DMS153 (cell line): ENCODE measurements at places on chromosomes 6 and 20.

- no peak for DNase-seq
Observed at GRCh38 chr6:163998496-163998895, 584.0 kb downstream of the QKI start.

- no peak for DNase-seq
Observed at GRCh38 chr6:3687847-3688246, 63.7 kb downstream of the PXDC1 start.

DNA sequence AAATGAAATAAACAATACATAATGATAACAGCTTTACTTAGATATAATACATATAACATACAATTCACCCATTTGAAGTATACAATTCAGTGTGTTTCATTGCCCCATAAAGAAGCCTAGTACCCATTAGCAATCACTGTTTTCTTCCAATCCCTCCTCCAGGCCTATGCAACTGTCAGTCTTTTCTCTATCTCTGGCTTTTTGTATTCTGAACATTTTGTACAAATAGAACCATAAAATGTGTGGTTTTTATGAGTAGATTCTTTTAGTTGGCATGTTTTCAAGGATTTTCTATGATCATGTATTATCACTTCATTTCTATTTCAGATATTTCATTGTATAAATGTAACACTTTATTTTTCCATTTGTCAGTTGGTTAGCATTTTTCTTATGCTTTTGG is 54.6 kb upstream of the MYO6 start:
- DNase-seq, result no peak

DNA sequence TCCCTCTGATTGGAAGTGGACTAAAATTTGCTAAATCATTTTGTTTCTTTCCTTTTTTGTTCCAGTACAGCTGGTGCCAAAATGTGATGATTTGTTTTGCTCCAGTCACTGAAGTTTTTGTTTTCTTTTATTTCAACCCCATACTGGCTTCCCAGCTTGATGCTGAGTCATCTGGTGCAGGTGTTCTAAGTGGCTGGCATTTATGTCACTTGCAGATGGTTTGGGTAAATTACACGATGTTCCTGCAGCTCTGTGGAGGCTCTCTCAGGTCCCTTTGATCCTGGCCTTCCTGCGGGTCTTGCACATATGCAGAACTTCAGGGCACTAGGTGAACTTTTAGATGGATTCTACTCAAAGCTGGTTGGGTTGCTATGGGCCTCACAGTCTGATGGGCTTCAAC is 577.7 kb downstream of the HAO1 start:
- no peak for DNase-seq

GRCh38 chr6:109793792-109794191 is 102.7 kb downstream of the FIG4 start:
- DNase-seq, result peak; percentile 89

DNA sequence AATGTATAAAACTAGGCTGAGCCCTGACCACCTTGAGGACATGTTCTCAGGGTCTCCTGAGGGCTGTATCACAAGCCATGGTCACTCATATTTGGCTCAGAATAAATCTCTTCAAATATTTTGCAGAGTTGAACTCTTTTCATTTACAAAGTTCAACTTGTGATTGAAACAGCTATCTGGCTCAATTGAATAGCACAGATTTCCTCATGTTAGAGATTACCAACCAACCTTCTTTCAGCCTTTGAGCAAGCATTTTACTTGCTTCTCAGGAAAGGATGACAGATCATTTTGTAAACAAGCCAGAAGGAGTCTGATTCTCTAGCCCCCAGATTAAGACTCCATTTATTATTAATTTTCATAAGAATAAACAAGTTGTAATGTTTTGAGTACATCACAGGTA is 111.0 kb upstream of the DOK5 start:
- no peak for DNase-seq

DNA sequence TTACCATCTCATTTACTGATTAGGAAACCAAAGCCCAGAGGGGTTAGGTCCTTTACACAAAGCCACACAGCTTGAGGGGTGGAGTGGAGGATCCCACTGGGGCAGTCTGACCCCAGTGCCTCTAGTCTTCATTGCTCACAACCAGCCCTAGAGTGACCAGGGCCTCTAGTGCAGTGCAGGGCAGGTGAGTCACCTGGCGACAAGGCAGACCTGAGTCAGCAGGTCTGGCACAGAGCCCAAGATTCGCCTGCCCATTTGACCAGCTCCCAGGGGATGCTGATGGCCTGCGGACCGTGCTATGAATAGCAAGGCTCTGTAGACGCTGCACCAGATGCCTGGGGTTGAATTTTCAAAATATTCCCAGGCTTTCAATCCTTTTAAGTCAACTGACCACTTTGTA is 29.9 kb downstream of the CDH26 start:
- DNase-seq, result no peak

- DNase-seq, result no peak
Observed at GRCh38 chr6:727856-728255, 34.9 kb upstream of the EXOC2 start.

DNA sequence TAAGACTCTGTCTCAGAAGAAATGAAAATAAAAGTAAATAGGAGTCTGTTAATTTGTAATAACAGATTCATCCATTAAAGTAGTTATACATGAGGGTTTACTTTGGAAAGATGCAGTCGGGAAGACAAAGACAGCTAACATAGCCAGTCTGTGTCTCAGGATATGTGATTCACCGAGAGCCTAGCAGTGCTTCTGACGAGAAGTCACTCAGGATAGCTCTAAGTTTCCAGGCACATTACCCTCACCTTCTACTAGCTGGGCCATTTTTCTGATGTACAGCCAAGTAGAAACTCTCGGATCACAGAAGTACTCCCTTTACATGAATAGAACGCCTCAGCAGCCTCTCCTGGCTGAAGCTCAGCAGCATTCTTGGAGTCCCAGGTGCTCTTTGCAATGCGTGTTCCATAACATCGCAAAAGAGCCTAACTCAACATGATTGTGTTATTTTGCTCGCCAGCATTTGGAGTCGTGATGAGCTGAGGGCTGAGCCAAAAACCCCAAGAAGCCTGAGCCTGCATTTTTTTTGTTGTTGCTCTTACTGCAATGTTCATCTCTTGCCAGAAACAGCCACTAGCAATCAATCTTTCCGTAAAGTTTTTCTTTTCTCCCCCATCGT is 22.4 kb upstream of the TASP1 start:
- DNase-seq, result no peak

DNA sequence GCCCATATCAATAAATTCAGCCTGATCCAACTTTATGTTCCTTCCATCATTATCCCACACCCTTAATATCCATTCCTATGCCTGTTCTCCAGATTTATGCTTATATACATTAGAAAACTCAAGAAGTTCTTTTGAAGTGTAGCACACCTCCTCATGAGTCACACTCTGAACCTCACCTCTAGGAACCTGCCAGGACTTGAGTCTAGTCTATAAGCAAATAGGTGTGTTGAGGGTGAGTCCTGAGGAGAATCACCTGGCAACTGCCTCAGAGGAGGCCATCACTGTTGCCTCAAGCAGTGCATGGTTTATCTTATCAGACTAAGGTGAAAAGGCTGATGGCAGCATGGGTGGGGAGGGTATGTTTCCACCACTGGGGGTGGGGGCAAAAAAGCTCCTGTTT is 496.7 kb downstream of the C6orf118 start:
- DNase-seq, result no peak

GRCh38 chr6:121770943-121771342 is 335.5 kb downstream of the GJA1 start:
- no peak for DNase-seq

GRCh38 chr20:20204256-20204655 is 151.9 kb downstream of the CFAP61 start:
- peak; percentile 75 for DNase-seq

DNA sequence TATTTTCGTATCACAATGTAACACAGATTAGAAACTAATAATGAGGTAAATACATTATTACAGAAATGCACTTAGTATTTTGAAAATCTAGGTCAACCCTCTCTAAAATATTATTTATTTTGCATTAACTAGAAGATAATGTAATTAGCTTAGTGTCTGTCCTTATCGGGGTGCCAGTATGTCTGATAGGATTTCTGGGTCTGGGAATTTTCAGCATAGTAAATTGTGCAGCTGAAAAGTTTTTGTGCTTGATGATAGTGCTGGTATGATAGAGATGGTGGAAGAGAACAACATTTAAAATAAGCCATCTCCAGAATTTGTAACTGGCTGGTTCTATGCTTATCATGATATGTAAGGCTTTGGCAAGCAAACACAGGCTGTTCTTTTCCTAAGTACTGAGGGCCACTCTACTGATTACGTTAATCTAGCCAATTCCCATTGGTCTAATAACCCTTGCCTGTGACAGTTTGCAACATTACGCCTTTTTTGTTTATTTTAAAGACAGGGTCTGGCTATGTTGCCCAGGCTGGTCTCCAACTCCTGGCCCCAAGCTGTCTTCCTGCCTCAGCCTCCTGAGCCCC is 50.8 kb downstream of the PREP start:
- no peak for DNase-seq

DNA sequence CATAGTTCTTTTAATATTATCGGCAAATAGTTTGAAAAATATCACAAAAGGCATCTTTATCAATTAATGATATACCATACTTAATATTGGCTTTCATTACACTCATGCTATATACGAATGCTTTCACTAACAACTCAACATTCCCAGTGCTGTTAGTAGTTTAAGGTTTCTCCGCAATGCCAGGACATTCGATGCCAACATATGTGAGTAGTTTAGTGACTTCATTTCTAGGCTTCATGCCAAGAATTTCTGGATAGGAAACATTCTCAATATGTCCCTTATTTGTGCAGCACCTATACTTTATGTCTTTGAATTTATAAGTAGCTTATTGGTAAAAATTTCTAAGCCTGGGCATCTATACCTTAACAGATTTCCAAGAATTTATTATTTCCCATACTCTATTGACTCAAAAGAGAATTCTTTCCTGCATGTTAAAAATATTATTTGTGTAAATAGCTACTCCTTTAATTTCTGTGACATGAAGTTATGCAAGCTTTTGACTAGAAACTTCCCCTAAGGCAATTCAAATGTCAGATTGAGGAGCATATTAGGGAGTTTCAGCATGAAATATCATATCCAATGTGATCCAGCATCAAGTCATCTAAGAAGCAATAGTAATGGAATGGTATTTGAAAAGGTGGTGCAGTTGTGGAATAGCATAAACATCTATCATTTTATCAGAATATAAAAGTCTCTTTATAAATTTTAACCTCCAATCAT is 236.0 kb upstream of the STXBP5 start:
- peak; percentile 36 for DNase-seq

- peak; percentile 64 for DNase-seq
Observed at GRCh38 chr6:34546551-34547321, 9.4 kb downstream of the SPDEF start.

- no peak for DNase-seq
Observed at GRCh38 chr20:49347156-49347555, 69.3 kb upstream of the ZNFX1 start.

DNA sequence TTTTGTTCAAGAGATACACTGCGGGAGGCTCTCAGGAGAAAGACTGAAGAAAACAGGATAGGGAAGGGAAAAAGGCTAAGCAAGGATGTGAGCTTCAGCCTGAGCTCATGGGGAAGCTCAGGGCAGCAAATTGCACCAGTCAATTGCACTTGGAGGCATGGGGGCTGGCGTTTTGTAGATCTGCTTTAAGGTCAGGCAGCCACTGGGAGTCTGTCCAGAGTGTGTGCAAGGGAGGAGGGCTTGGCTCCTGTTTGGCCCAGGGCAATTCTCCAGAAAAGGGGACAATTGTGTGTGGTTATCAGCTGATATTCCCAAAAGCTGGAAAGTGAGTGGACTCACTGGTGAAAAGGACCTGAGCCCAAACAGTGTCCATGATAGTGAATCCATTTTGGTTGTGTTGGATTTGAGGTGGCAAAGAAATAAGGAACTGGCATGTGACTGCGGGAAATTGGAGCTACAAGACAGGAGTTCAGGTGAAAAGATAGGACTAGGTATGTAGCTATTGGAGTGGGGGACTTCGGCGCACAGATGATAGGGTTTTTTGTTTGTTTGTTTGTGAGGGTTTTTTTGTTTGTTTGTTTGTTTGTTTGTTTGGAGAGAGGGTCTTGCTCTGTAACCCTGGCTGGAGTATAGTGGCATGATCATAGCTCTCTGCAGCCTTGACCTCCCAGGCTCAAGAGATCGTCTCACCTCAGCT is 22.3 kb upstream of the IER3 start:
- no peak for DNase-seq

DNA sequence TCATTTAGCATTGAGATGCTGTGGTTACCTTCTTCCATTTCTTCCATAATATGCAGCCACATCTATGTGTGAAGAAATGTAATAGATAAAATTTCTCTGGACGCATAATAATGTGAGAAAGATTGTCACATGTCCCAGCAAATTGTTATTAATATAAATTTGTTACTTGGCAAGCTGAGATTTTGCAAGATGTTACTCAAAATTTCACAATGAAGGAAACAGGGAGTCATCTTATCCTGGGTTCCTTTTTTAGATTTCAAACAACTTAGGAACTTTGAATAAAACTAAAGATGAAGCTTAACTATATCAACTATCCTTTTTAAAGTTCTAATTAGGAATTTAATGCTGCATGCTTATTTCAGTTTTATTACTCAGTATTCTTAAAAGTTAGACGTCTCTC is 3.6 kb downstream of the ESR1 start:
- DNase-seq, result no peak

DNA sequence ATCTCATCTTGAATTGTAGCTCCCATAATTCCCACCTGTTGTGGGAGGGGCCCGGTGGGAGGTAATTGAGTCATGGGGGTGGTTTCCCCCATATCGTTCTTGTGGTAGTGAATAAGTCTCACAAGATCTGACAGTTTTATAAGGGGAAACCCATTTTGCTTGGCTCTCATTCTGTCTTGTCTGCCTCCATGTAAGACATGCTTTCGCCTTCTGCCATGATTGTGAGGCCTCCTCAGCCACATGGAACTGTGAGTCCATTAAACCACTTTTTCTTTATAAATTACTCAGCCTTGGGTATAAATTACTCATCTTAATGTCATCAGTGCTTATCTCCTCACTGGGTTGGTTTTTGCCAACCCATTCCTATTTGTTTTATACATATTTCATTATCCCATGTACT is 142.0 kb upstream of the GMDS start:
- DNase-seq, result no peak

DNA sequence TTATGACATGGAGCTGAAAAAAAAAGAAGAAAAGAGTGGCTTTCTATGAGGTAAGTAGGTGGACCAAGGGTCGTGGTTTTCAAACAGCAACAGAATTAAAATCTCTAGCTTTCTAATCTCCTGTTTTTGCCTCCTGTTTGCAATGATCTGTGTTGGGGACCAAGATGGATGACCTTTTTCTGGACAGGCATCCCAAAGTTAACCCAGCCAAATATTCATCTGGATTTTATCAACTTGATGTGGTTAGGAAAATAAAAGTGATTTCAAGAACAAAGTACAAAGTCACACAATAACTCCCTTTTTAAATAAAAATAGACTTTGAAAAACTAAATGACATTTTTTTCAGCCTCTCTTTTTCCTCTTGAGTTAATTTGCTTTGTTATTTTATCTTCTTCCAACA is 282.1 kb upstream of the PRDM1 start:
- DNase-seq, result no peak

- DNase-seq, result no peak
Observed at GRCh38 chr6:31473780-31474761, 23.9 kb upstream of the MICB start.

DNA sequence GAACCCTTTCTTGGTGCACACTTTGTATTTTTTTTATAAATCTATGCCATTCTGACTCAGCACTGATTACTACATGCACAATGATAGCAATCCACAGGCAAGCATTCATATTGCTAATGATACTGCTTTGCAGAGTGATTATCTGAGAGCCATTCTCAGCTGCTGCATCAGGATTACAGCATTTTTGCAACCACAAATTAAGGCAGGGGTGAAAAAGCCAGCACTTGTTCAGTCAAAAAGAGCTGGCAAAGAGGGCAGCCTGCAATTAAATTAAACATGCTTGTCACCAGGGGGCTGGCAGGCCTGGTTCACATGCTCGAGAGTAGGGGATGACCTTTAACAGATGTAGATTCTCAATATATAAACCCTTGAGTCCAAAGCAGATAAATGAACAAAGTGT is 40.7 kb upstream of the SLC17A4 start:
- no peak for DNase-seq
